ENCODE measurements at places on chromosomes 2 and 18. TPM values are rescaled to one million over a fixed set of nuclear protein-coding genes. Genes with fewer than 3 reads are reported as not detected.
A peak's percentile ranks its signal among the peaks of the same experiment; 100 is the strongest.

The SPC25 gene
- total RNA-seq, result 0.18 TPM

GRCh38 chr18:72762515-72763122 lies 105.2 kb downstream of the NETO1 start:
- H3K27me3 ChIP-seq, result no peaks in the 10 kb centered on the region
- no peaks in the 10 kb centered on the region for H3K4me1 ChIP-seq
- H3K27ac ChIP-seq, result no peak overlapping the region
- DNase-seq, result no peak
- no peak overlapping the region for H3K4me3 ChIP-seq

The GPR55 gene
- 4.5 TPM for total RNA-seq

DNA sequence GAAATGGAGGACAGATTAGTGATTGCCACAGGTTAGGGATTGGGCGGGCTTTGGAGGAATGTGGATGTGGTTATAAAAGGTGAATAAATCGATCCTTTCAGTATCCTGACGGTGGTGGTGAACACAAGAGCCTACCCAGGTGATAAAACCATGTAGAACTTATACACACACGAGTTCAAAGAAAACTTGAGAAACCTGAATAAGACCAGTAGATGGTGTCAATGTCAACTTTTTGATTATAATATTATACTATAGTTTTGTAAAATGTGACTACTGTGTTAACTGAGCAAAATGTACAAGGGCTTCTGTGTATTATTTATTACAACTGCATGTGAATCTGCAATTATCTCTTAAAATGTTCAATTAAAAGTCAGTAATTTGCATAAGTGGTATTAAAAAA lies 136.3 kb downstream of the ERBB4 start:
- no peak for DNase-seq
- H3K27ac ChIP-seq, result no peak overlapping the region
- no peaks in the 10 kb centered on the region for H3K27me3 ChIP-seq
- no peaks in the 10 kb centered on the region for H3K4me1 ChIP-seq
- no peaks in the 10 kb centered on the region for H3K36me3 ChIP-seq
- no peak overlapping the region for H3K4me3 ChIP-seq

GRCh38 chr2:216090369-216090786 lies 8.7 kb downstream of the TMEM169 start:
- no peaks in the 10 kb centered on the region for H3K27me3 ChIP-seq
- no peak overlapping the region for H3K4me3 ChIP-seq
- no peaks in the 10 kb centered on the region for H3K36me3 ChIP-seq
- no peak for DNase-seq
- H3K4me1 ChIP-seq, result peaks cover 3% of the 10 kb centered on the region

GRCh38 chr2:165009466-165009865 lies 54.1 kb upstream of the SLC38A11 start:
- H3K4me3 ChIP-seq, result no peak overlapping the region
- DNase-seq, result no peak
- no peaks in the 10 kb centered on the region for H3K4me1 ChIP-seq
- H3K27ac ChIP-seq, result no peak overlapping the region
- no peaks in the 10 kb centered on the region for H3K36me3 ChIP-seq

The NDUFB3 gene
- 94.2 TPM for total RNA-seq

The ANKRD23 gene
- total RNA-seq, result 6.1 TPM

DNA sequence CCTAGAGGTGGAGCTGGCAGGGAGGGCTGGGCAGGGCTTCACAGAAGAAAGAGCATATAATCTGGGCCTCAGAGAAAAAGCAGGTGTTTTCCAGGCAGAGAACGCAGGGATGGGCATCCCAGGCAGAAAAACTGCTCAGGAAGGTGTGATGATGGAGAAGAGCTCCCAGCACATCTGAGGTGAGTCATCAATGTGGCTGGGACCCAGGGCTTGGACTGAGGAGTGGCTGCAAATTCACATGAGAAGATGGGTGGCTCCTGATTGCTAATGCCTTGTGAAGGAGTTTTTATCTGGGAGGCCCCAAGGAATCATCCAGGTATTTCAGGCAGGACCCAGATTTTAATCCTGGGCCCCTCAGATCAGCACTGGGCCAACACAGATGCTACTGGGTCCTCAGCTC lies 10.2 kb downstream of the IL1F10 start:
- no peak for DNase-seq
- no peak overlapping the region for H3K4me3 ChIP-seq
- no peaks in the 10 kb centered on the region for H3K4me1 ChIP-seq
- peaks cover 25% of the 10 kb centered on the region for H3K27me3 ChIP-seq

- DNase-seq, result no peak
- peaks cover 2% of the 10 kb centered on the region for H3K27me3 ChIP-seq
- no peak overlapping the region for H3K4me3 ChIP-seq
Measured at GRCh38 chr2:234673961-234674759, 177.3 kb upstream of the ARL4C start.

The EIF2B4 gene
- total RNA-seq, result 43.3 TPM

GRCh38 chr2:120959426-120959825 lies 223.8 kb downstream of the GLI2 start:
- H3K27ac ChIP-seq, result no peak overlapping the region
- H3K4me1 ChIP-seq, result no peaks in the 10 kb centered on the region
- H3K4me3 ChIP-seq, result no peak overlapping the region
- H3K36me3 ChIP-seq, result no peaks in the 10 kb centered on the region
- DNase-seq, result no peak

GRCh38 chr2:11101430-11101829 lies 53.8 kb upstream of the SLC66A3 start:
- H3K27ac ChIP-seq, result no peak overlapping the region
- H3K27me3 ChIP-seq, result peaks cover 9% of the 10 kb centered on the region
- DNase-seq, result no peak
- H3K4me3 ChIP-seq, result no peak overlapping the region
- no peaks in the 10 kb centered on the region for H3K36me3 ChIP-seq

The DSG1 gene
- total RNA-seq, result not detected

DNA sequence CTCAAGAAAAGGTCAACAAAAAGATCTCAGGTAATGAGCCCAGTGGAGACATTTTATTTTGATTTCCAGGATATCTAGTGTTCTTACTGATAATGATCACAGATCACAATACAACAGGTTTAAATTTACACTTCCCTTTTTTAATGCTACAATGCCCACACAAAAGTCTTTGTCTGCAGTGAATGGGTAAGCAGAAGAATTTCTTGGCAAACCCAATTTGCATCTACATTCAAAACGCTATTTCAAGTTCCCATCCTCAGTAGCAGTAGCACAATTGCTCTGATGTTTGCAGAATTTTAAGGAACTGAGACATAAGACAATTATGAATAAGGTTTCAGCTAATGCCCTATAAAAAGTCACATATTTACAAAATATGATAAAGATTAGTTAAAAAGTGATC lies 929.4 kb upstream of the PIK3C3 start:
- DNase-seq, result no peak
- H3K4me1 ChIP-seq, result no peaks in the 10 kb centered on the region

DNA sequence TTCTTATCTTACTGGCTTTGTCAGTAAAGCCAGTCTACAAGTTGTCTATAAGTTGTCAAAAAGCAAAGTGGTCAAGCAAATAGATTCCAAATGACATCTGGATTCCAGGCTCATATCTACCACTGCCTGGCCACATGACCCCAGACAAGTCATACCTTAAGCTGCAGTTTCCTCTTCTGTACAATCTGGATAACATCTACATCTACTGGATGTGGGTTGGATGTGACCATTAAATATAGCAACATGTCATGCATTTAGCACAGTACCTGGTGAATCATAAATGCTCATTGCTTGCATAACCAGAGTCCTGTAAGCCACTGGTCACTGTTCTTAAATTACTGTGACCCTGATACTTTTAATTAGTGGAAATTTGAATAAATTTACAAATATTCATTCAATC lies 16.8 kb downstream of the COBLL1 start:
- peaks cover 28% of the 10 kb centered on the region for H3K4me1 ChIP-seq
- no peaks in the 10 kb centered on the region for H3K27me3 ChIP-seq

DNA sequence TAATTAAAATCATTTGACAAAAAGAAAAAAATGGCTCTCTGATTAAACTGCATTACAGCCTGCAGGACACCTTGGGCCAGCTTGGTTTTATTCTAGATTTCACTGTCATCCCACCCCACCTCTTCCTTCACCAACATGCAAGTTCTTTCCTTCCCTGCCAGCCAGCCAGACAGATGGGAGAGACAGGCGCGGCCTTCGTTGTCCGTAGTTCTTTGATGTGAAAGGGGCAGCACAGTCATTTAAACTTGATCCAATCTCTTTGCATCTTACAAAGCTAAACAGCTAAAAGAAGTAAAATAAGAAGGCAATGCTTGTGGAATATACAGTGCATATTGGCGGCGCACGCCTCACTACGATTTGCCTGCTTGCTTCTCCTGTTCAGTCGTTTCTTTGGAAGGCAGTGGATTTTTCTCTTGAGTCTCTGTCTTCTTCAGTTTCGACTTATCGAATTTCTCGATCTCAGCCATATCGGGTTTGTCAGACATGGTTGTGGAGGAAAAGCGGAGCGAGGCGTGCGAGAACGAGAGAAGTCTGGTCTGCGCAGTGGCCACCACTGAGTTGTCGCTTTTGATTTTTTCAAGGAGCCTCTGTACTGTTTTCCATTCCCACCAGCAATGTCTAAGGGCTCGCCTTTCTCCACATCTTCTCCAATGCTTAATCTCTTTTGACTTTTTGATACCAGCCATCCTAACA lies 22.4 kb downstream of the COLEC11 start:
- DNase-seq, result no peak
- H3K27me3 ChIP-seq, result no peaks in the 10 kb centered on the region
- H3K36me3 ChIP-seq, result no peaks in the 10 kb centered on the region
- no peak overlapping the region for H3K4me3 ChIP-seq

DNA sequence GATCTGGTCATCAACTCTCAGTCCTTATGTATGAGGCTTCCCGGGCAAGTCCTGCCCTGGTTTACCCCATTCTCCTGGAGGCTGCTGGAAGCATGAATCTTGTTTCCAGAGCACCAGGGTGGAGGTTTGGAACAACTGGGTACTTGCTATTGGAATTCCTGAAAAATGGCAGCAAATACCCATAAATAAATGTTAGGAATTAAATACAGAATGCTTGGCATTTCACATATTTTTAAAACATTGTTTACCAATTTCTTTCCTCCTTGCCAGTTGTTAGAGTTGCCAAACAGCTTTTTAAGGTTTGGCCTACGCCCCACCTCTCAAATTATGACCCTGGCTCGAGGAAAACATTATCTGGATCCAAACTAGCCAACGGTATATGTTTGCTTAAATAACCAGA lies 90.6 kb upstream of the ZCCHC2 start:
- H3K36me3 ChIP-seq, result no peaks in the 10 kb centered on the region
- peaks cover 3% of the 10 kb centered on the region for H3K27me3 ChIP-seq
- no peak overlapping the region for H3K27ac ChIP-seq
- no peak overlapping the region for H3K4me3 ChIP-seq
- no peaks in the 10 kb centered on the region for H3K4me1 ChIP-seq
- DNase-seq, result no peak

- no peak for DNase-seq
- H3K27me3 ChIP-seq, result peaks cover 5% of the 10 kb centered on the region
- H3K4me1 ChIP-seq, result no peaks in the 10 kb centered on the region
- H3K36me3 ChIP-seq, result no peaks in the 10 kb centered on the region
Measured at GRCh38 chr2:177740700-177741099, 331.9 kb downstream of the PDE11A start.

GRCh38 chr2:229111744-229112143 lies 159.3 kb downstream of the PID1 start:
- no peaks in the 10 kb centered on the region for H3K27me3 ChIP-seq
- no peaks in the 10 kb centered on the region for H3K4me1 ChIP-seq
- DNase-seq, result no peak

The HES6 gene
- total RNA-seq, result 4.4 TPM

The CAPN13 gene
- total RNA-seq, result not detected

DNA sequence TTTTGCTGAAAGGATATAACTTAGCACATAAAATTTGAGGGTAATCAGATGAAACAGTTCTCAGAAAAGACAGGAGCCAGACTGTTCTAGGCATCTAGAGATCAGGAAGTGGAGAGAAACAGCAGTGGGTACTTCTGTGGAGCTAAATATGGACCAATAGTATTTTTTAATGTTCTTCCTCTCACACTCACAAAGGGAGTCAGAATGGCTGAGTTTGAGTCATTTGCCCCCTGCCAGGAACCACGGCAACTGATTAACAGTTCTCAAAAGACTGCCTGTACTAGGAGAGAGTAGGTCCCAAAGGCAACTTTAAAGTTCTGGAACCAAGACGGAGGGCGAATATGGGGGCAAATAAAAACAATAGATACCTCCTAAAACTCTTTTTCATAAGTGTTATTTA lies 107.5 kb downstream of the GULP1 start:
- H3K4me1 ChIP-seq, result no peaks in the 10 kb centered on the region
- H3K36me3 ChIP-seq, result no peaks in the 10 kb centered on the region
- H3K27ac ChIP-seq, result no peak overlapping the region
- no peaks in the 10 kb centered on the region for H3K27me3 ChIP-seq

The SLC1A4 gene
- total RNA-seq, result 35.4 TPM

The PUM2 gene
- 94.9 TPM for total RNA-seq

DNA sequence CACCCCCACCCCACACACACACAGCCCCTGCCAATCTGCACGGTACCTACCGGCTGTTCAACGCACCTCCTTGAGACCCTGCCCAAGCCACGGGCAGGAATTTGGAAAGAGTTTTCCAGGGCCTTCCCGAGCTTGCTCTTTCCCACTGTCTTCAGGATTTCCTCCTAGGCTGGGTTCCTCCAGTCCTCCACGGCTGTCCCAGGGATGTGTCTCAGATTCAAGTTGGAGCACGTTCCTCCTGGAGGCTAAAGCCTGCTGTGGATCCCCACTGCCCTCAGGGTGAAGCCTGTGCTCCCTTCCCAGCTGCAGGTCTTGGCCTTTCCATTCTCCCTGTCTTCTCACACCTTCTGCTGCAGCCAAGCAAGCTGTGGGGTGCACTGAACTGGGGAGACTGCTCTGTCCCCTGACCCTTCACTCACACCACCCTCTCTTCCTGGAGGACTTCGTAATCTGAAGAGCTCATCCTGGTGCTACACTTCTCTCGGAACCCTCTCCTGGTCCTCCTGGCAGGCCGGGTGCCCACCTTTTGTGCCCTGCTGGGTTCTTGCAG lies 54.9 kb upstream of the HS6ST1 start:
- no peaks in the 10 kb centered on the region for H3K36me3 ChIP-seq
- H3K4me1 ChIP-seq, result no peaks in the 10 kb centered on the region
- DNase-seq, result no peak

GRCh38 chr2:43127208-43127940 lies 99.0 kb downstream of the ZFP36L2 start:
- H3K36me3 ChIP-seq, result no peaks in the 10 kb centered on the region
- no peaks in the 10 kb centered on the region for H3K27me3 ChIP-seq
- peak; percentile 75 for DNase-seq
- peaks cover 85% of the 10 kb centered on the region for H3K4me1 ChIP-seq
- H3K27ac ChIP-seq, result peak overlapping the region; percentile 20

DNA sequence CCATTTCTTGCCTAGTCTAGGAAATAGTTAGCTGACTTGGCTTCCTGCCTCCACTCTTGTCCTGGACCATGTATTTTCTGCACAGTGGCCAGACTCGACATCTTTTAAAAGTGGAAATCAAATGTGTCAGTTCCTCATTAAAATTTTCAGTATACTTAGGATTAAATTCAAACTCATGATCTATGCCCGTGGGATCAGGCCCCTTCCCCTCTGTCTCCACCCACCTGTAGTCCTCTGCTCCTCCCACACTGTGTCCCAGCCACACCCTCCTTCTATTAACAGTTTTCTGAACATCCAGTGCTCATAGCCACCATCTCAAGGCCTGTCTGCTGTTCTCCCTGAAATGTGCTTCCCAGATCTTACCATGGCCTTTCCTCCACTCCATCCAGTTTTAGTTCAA lies 13.3 kb downstream of the ARHGAP25 start:
- H3K27ac ChIP-seq, result peak overlapping the region; percentile 57
- no peak for DNase-seq
- peaks cover 50% of the 10 kb centered on the region for H3K36me3 ChIP-seq
- H3K27me3 ChIP-seq, result no peaks in the 10 kb centered on the region
- H3K4me1 ChIP-seq, result peaks cover 84% of the 10 kb centered on the region

- no peak for DNase-seq
- H3K36me3 ChIP-seq, result peaks cover 6% of the 10 kb centered on the region
- H3K4me3 ChIP-seq, result peak overlapping the region; percentile 55
- peaks cover 78% of the 10 kb centered on the region for H3K4me1 ChIP-seq
- H3K27me3 ChIP-seq, result no peaks in the 10 kb centered on the region
Measured at GRCh38 chr2:64657411-64657810, 3.7 kb upstream of the SERTAD2 start.

The LIMS2 gene
- 5.3 TPM for total RNA-seq
